Stimulated activated CD8-positive, alpha-beta memory T cell treated with anti-CD3 and anti-CD28 coated beads, Interleukin-7, amount 100 ng/mL, for 24 hours (primary cell): ENCODE measurements at places on chromosomes 11 and 22.

DNA sequence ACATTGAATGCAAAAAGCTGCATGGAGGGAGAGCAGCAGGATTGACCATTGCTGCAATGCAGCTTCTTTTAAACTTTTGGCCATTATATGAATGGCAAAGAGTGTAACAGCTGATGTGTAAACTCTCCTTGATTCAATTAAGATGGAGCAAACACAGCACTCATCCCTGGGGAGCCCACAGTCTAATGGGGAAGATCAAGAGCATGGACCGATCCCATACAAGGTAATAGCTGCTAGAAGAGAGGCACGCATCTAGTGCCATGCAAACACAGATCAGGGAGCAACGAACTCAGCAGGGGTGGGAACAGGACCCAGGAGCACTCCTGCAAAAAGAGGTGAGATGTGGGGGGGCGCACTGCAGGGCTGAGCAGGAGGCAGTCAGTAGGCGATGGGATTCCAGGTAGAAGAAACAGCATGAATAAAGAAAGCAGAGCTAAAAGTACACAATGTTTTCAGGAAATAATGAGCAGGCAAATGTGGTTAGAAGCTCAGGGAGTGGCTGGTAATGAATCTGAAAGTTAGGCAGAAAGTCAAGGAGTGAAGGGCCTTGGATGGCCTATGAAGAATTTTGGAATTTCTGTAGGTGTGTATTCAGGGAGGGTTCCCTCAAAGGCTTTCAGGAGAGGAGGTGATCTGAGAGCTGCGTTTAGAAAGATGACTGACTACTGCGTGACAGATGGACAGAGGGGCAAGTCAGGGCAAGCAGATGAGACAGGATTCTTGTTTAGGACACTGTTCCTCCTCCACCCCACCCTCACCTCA lies 17.2 kb upstream of the BMAL1 start:
- no peak for DNase-seq

DNA sequence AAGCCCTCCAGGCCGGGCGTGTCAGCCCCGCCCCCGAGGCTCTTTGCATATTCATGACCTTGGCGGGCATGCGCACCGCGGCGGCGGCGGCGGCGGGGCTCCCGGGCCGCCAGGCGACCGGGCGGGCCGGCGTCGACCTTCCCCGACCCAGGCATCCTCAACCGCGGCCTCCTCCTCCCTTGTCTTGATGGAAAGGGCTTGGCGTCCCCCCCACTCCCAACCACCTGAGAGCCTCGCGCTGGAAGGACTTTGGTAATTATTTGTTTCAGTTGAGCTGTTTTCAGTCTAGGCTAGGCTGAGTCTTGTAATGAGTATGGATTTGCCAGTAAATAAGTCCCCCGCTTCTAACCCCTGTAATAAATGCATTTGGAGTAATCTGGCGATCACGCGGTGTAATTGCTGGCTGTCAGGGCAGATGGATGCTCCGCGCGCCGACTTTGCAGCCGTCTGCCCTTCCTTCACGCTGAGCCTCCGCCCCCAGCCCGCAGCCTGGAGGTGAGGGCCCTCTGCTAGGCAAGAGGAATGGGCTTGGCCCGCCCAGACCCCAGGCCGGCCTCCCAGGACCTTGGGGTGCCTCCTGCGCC lies 25.2 kb downstream of the FLRT1 start:
- DNase-seq: peak; percentile 24

GRCh38 chr11:115941481-115941993 lies 437.3 kb upstream of the CADM1 start:
- no peak for DNase-seq

DNA sequence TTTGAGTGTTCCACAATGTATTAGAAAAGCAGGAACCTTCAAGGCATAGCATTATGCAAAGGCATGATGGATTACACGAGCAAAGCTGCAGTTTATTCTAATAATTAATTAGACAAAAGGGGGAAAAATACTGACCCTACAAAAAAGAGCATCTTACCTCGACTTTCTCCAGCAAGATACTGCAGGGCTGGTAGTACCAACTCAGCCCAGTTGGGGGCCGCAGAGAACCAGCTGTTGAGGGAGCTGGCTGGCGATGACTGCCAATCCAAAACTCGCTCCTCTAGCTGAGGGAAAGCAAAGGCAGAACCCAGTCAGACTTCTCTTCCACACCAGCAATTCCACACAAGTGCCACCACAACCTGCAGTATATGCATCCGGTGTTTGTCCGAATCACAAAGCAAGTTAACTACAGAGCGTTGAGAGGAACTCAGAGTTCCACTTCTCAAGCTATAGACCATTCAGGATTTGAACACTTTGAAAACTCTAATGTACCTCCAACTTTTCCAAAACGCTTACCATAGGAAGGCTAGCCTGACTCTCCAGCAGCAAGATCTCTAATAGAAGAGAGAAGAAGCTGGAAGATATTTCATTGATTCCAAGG lies 13.7 kb downstream of the NFRKB start:
- DNase-seq: peak; percentile 7

DNA sequence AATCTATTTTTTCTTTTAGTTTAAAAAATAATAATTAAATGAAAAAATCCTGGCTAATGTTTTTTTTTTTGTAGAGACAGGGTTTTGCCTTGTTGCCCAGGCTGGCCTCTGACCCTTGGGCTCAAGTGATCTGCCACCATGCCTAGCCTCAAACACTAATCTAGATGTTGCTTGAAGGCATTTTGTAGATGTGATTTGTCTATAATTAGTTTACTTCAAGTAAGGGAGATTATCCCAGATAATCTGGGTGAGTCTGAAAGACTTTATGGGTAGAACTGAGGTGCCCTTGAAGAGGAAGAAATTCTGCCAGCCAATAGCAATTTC lies 38.6 kb upstream of the RBFOX2 start:
- no peak for DNase-seq

DNA sequence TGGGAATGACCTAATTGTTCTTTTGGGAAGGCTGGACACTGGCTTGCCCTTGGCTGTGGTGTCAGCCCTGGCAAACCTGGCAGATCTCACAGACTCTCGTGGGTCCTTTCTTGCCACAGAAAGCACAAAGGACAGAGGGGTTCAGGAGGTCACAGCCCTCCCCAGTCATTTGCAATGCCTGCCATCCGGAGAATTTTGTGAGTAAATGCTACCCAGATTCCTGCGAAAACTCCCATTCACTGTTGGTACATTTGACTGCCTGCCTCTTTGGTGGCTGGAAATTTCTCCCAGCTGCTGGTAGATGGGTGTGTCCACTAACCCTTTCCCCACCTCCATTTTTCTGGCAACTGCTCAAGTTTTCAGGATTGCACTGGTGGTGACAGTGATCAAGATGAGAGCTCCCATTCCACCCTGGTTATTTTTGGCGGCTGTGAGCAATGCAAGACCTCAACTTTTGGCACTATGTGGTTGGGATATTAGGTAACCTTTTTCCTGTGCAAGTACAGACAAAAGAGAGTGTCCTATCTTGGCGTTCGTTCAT lies 155.7 kb downstream of the NAV2 start:
- DNase-seq: no peak

DNA sequence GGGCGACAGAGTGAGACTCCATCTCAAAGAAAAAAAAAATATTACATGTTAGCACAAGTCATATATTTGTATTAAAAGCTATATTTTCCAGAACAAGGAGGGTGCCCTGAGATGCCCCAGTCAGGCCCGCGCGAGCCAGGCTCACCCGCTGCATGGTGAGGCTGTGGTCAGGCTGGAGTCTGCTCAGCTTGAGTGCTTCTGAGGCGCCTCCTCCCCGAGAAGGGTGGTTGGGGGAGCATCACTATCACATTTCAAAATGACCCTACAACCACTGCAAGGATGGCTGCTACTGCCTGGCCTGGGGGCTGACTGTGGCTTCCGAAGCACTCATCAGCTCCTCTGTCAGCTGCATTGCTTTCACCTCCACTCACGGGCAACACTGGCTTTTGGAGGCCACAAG lies 77.1 kb downstream of the SCUBE1 start:
- no peak for DNase-seq

- no peak for DNase-seq
Measured at GRCh38 chr11:28964811-28965210, 856.6 kb downstream of the METTL15 start.

DNA sequence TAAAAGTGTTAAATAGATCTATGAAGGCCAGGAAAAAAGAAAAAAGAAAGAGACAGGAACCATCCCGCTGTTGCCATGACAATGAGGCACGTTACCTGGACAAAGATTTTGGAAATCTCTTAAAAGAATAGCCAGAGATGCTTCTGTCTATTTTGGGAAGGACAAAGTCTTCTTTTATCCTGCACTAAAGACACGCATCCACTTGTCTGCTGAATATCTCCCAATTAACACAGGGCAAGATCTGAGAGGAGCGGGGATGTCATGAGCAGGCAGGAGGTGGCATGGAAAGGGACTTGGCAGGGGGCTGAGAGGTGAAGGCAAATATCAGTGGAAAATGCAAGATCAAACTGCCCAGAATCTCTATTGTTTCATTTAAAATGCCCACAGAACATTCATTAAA lies 153.8 kb upstream of the BLID start:
- no peak for DNase-seq

GRCh38 chr11:75439495-75440120 lies 6.6 kb upstream of the KLHL35 start:
- DNase-seq: no peak

DNA sequence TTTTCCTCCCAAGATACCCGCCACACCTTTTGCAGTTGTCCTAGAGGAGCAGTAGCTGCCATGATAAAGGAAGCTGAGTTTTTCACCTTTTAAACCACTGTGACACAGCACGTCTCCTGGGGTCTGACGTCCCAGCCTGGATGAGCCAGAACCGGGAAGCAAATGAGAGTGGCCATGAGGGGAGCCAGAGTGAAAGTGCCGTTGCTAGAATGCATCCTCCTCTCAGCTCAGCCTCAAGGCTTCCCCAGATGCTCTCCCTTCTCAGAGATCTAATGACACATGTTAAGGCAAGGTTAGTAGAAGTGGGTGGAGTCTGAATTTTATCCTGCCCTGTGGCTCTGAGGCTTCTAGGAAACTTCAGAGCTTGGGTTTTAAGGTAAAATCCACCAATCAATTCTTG lies 23.4 kb upstream of the HTR3A start:
- DNase-seq: no peak

DNA sequence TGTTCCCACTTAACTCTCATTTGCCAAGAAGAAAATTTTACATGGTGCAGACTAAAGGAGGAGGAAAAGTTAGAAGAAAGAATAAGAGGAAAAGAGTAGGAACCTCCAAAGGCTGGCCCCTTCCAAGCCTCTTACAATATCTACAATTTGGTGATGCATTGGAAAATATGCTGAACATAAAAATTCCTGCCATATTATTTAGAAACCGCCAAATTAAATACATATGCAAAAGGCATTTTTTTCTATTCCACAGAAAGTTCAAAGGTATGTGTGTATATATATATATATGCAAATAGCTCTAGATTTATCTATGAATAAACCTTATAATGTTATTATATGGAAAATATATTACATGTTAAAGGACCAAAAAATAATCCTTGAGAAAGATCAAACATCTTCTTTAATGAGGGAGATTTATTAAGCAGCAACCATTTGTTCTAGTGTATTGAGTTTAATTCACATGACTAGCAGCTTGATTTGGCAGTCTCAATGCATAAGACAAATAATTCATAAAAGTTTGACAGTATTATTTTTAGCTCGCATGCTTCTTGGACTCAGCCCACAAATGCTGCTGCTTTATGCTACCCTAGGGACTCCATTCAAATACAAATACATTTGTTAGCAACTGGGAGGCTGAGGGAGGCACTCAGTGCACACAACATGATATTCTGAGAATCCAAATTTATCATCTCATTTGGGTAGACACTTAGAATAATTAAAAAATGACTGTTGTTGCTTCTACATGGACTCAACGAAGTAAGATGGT lies 184.9 kb downstream of the SBF2 start:
- no peak for DNase-seq

DNA sequence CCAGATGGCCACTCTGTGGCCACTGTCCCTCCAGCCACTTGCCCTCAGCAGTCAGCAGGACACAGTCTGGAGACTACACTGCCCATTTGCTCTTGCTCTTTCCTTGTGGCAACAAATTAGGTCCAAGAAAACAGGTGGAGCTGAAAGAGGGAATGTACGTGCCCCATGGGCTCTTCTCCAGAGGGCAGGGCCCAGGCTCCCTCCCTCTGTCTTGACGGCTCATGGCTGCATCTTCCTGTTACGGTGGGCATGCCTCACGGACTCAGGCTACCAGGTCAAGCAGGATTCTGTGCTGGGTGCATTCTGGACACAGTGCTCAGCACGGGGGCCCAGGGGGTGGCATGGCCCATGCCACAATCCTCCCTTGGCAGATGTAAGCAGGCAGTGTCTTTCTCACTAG lies 71.3 kb downstream of the MED15 start:
- DNase-seq: no peak

- no peak for DNase-seq
Measured at GRCh38 chr11:56636861-56637260, 5.4 kb downstream of the OR5AP2 start.

DNA sequence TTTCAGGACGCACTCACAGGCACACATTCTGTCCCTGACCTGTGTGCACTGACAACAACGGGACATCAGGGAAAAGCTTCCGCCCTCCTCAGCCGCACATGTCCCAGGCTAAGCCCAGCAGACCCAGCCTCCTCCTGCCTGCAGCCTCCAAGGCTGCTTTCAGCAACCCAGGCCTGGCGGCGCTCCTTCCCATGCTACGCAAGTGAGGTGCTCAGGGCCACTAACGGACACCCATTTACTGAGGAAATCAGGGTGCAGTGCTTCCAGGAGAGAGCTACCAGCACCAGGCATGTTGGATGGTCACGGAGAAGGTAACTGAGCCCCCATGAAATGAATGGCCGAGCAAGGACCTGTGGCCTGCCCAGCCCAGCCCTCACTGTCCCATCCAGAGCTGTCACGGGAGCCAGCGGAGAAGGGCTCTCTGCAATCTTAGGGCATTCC lies 6.9 kb downstream of the MOB2 start:
- no peak for DNase-seq

DNA sequence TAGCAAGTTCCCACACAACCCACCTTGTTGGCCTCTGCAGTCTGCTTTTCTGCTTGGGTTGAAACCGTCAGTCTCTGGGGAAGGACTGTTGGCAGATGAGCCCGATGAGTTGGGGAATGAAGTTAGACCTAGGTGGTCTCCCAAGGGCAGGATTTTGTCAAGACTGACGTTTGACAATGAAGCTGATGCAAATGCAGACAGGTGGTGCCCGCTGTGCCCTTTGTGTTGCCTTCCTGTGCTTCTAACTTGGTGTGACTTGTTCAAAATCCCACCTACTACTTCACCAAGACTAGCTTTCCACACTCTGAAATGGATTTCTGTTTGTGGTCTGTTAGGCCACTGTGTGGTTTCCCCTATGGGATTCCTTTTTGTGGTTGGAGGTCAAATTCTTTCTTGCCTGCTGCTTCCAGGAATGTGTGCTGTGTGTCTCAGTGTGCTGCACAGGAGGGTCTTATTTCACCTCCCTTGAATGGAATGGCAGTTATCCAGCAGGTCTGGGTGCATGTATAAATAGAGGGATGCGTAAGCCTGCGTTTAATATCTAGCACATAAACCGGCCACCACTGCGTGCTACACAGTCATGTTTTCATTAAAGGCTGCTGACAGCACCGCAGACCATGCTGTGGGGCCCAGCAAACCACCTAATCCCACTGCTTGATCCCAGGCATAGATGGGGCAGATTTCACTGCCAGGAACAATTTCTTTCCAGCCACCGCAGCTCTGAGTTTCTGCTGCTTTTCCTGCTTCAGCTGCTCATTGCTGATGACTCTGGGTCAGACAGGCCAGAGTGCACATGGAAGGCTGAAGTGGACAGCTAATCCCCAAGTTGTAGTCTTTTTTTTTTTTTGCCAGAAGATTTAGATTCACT lies 44.8 kb downstream of the ADAMTS8 start:
- DNase-seq: no peak

- no peak for DNase-seq
Measured at GRCh38 chr22:28075358-28075981, 156.4 kb upstream of the PITPNB start.
